ENCODE measurements at places on chromosomes 16 and 17.
A peak's percentile ranks its signal among the peaks of the same experiment; 100 is the strongest.

DNA sequence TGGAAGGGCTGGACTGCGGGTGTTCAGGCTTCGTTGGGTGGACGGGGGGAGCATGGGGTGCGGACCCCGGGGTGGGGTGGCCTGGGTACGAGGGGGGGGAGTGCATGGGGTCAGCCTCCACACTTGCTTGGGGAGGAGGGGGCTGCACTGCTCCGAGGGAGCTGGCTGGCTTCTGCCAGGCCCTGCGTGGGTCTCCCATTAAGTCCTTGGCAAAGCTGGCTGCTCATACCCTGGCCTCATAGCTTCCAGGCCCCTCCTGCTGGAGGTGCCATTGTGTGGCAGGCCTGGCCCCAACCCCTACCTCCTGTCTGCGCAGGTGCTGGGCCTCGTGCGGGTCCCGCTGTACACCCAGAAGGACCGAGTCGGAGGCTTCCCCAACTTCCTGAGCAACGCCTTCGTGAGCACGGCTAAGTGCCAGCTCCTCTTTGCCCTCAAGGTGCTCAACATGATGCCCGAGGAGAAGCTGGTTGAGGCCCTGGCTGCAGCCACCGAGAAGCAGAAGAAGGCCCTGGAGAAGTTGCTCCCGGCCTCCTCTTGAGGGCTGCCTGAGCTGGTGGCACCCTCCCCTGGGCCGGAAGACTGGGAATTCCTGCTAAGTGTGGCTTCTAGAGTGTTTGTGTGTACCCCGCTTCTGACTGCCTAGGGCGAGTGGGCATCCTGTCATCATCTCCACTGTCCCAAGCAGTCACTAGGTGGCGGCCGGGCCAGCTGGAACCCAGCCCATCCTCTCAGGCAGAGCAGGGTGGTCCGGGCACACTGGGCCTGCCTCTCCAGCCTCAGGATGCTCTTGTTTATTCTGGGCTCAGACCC is 1.5 kb downstream of the NUDT16L1 start:
- no peaks in the 10 kb centered on the region for H3K27me3 ChIP-seq
- peak; percentile 68 for DNase-seq
- H3K27ac ChIP-seq: peak overlapping the region; percentile 42
- peaks cover 40% of the 10 kb centered on the region for H3K36me3 ChIP-seq
- H3K4me3 ChIP-seq: peak overlapping the region; percentile 87
- H3K4me1 ChIP-seq: peaks cover 17% of the 10 kb centered on the region

DNA sequence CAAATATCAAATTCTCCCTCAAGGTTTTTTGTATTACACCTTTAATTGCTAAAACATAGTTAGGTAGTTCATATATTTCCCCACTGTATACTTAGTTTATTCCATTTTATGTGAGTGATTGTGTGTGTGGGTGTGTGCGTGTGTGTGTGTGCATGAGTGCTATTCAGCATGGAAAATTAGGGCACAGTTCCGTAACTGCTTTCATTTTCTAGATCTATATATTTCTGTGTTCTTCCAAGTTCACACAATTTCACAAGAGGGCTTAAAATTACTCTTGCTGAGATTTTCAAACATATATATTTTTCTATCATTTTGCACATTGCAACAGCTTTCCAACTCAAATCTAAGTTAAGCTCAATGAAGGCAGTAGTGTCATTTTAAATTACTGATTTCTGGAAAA is 782.9 kb upstream of the SOX9 start:
- H3K27ac ChIP-seq: no peak overlapping the region
- H3K27me3 ChIP-seq: no peaks in the 10 kb centered on the region
- no peak overlapping the region for H3K4me3 ChIP-seq
- no peak for DNase-seq

DNA sequence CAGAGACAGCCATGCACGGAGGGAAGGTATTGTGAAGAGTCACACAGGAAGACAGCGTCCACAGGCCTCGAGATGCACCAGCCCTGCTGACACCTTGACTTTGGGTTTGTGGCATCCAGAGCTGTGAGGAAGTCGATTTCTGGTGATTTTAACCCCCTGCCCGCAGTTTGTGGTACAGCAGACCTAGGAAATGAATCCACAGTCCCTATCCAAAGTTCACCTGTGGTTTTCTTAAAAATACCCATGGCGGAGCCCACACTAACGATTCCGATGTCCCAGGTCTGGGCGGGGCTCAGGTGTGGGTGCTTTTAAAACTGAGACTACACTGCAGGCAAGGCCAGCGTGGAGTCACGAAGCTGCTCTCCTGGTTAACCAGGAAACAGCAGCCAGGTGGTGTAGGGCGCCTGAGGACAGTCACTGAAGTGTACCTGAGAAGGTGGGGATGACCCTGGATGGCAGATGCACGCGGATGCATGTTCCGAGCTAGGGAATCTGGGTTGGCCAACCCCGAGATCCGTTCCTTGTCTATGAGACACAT is 14.4 kb upstream of the MEAK7 start:
- H3K27ac ChIP-seq: no peak overlapping the region
- no peaks in the 10 kb centered on the region for H3K36me3 ChIP-seq
- H3K27me3 ChIP-seq: no peaks in the 10 kb centered on the region

DNA sequence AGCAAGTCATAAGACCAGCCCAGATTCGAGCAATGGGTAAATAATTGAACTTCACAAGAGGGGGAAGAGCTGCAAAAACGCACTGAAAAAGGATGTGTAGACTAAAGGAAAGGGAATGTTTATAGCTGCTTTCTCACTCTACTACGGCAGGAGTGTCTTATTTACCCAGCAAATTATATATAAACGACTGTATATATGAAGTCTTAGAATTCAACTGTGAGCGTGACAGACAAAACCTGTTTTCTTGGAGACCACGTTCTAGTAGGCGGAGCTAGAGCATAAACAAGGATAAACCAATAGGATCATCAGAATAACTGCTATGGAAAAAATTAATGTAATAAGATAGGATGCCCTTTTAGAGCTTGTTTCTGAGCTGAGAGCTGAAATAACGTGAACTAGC is 394.6 kb upstream of the MON1B start:
- H3K27me3 ChIP-seq: no peaks in the 10 kb centered on the region
- H3K36me3 ChIP-seq: no peaks in the 10 kb centered on the region
- no peaks in the 10 kb centered on the region for H3K4me1 ChIP-seq
- no peak overlapping the region for H3K27ac ChIP-seq
- no peak overlapping the region for H3K4me3 ChIP-seq

DNA sequence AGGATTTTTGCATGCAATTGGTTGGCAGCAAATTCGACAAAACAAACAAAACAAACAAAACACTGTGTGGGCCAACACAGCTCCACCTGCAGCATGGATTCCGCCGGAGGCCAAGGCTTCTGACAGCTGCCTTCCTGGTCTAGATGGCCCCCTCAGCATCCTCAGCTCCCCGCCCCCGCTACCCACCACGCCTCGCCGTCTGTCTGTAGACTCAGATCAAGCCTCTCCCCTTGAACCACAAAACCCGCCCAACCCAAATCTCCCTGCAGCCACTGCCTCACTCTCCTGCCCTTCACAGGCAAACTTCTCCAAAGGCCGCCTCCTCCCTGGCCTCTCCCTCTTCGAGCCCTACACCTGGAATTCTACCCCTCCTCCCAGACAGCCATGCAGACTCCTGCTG is 57.9 kb downstream of the RTN4RL1 start:
- H3K4me1 ChIP-seq: no peaks in the 10 kb centered on the region
- no peak for DNase-seq
- H3K4me3 ChIP-seq: no peak overlapping the region
- no peak overlapping the region for H3K27ac ChIP-seq
- H3K36me3 ChIP-seq: no peaks in the 10 kb centered on the region
- no peaks in the 10 kb centered on the region for H3K27me3 ChIP-seq

- H3K4me1 ChIP-seq: no peaks in the 10 kb centered on the region
- peak overlapping the region; percentile 78 for H3K27ac ChIP-seq
- H3K36me3 ChIP-seq: peaks cover 84% of the 10 kb centered on the region
- DNase-seq: no peak
These were observed 10.4 kb downstream of the METTL22 start for GRCh38 chr16:8631818-8632465.

DNA sequence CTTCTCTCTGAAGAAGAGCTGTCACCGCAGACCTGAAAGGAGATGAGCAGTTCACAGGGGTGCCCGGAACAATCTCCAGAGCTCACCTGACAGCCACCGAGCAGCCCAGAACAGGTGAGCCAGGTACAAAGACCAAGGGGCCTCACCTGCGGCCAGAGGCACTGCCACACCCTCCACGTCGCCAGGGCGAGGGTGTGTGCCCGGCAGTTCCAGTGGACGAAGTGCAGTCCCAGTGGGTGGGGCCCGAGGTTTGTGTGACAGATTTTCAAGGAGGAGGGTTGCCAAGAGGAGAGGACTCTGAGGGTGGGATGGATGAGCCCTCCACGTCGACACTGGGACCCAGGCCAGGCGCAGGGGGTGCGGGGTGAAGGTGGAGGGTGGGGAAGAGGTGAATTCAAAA is 61.7 kb downstream of the SMPD3 start:
- no peaks in the 10 kb centered on the region for H3K36me3 ChIP-seq
- no peak overlapping the region for H3K27ac ChIP-seq
- no peak overlapping the region for H3K4me3 ChIP-seq

DNA sequence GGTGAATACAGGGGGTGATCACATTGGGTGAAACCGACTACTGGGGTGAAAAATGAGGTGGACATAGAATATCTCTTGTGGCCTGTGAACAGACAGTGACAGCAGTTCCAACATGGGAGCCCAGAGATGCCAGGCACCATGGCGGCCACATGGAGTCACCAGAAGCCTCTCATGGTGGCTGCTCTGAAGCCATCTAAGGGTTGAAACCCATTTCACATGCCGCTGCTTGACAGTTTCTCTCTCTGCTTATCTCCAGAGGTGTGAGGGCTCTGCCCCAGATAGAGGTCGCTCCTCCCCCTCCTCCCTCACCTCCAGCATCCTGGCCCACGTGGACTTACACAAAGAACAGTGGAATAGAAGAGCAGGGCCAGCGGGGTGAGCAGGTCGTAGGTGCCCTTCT is 37.9 kb upstream of the PIK3R6 start:
- no peak overlapping the region for H3K4me3 ChIP-seq
- H3K4me1 ChIP-seq: no peaks in the 10 kb centered on the region
- H3K27me3 ChIP-seq: no peaks in the 10 kb centered on the region
- DNase-seq: no peak
- peaks cover 7% of the 10 kb centered on the region for H3K36me3 ChIP-seq

- DNase-seq: no peak
- no peaks in the 10 kb centered on the region for H3K27me3 ChIP-seq
- H3K27ac ChIP-seq: no peak overlapping the region
- H3K36me3 ChIP-seq: no peaks in the 10 kb centered on the region
These were observed 45.3 kb upstream of the HS3ST3A1 start for GRCh38 chr17:13646969-13647542.
